ENCODE measurements at places on chromosomes 16 and 17.

DNA sequence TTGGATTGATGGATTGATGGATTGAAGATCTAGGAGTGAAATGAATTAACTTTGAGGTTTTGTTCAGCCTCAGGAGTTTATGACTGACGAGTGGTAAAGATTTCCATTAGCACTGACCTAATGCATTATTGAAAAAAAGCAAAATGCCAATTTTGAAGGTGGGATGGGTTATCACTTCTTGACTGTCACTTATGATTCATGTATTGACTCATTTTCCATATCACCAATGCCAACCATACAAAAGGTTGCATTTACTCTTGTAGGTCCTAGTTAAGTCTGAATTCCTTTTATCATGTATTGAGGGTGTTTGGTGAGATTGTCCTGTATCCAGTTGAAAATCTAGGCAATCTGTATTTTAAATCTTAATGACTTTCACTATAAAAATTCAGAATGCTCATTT is 57.6 kb downstream of the KNOP1 start:
- DNase-seq = no peak

DNA sequence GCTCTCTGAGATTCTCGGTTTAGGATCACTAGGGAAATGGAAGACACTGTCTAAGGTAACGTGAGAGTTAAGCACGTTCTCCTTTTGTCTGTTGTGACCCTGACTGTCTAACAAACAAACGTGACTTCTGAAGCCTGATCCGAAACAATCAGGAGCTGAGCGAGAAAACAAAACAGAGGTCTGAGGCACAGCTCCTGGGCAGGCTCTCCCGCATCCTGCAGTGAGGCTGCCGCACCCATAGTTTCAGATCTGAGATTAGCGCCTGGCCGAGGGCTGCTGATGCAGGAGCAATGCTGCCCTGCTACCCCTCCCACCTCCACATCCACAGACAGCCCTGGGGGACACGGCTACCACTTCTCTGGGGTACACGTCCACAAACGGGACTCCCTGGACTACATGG is 46.7 kb downstream of the RNF157 start:
- DNase-seq = no peak

DNA sequence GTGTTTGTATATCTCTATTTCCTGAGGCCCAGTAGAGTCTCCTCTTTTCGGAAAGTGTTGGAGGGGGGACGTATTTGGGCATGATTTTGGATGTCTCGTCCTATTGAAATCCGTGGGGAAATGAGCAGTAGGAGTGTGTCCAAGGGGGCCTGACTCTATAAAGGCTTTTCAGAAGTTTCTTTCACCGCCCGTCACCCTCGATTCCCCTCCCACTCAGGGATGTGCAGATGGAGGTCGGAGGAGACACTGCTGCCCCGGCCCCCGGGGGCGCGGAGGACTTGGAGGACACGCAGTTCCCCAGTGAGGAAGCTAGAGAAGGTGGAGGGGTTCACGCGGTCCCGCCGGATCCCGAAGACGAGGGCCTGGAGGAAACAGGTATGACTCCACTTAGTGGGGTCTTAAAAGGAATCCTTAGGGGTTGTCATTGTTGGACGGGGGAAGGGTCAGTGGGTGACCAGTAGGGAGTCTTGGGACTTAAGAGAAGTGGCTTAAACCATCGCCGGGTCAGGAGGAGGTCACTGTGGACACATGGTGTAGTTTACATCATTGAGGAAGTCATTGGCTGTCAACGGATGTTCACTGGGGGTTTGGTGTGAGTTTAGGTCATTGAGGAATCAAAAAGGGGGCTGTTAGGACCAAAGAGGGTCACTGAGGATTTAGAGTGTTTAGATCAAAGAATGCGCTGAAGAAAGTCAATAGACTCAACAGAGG is 424 bp downstream of the MON1B start:
- no peak for DNase-seq

GRCh38 chr16:88073201-88073721 is 122.0 kb downstream of the BANP start:
- no peak for DNase-seq

DNA sequence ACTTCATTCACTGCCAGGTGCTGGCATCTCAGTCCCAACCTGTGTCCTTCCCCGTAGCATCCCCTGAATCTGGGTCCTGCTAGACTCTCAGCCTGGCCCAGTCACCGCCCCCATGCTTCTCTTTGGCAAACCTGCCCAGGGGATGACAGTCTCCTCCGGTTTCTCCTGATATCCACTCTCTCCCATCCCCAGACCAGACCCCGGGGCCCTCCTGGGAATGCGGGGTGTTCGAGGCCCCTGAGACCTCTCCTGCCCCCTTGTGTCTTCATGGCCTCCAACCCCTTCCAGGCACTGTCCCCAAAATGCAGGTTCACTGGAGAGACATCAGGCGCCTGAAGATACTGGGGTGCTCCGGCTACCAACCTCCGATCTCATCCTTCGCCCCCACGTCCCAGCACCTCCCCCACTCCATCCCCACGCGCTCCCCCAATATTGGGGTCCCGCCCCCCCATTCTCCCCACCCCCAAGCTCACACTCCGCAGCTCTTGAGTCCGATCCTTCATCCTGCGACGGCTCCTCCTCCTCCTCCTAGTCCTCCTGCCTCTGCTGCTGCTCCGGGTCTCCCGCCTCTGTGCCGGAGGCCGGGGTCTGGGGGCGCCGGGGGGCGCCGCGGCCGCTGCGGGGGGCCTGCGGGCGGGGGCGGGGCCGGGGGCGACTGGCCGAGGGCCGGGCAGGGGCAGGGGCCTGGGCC is 399 bp downstream of the STX1B start:
- no peak for DNase-seq

DNA sequence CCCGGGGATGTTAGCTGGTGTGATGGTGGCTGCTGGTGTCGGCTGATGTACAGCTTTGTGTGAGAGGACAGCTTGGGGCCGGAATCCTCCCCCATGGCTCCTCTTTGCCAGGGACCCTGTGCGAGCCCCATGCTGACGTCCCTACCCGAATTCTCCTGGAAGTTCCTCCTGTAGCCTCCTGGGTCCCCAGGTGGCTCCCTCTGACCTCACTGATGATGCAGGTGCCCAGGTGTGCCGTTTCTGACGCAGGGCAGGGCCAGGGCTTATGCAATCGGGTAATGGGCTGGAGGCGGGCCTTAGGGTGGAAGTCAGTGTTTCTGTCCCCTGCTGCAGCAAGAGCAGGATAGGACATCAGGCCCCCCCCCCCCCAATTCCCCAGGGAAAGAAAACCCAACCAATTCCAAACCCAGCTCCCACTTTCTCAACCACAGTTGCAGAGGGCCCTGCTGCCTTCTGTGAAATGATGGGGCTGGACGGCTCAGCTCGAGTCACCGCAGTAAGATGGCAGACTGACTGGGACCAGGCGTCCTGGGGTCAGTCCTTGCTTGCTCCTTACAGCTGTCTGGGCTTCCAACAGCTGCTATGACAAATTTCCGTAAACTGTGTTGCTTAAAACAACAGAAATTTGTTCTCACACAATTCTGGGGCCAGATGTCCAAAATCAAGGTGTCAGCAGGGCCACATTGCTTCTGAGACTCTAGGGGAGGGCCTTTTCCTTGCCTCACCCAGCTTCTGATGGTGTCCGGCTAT is 139.0 kb upstream of the PLCG2 start:
- no peak for DNase-seq
